Stimulated activated CD4-positive, alpha-beta T cell treated with anti-CD3 and anti-CD28 coated beads, Interleukin-15, amount 100 ng/mL, for 48 hours (primary cell): ENCODE measurements at places on chromosomes 6 and 20.
A peak's percentile ranks its signal among the peaks of the same experiment; 100 is the strongest.

- no peak for DNase-seq
Measured at GRCh38 chr20:58878399-58878798, 25.9 kb downstream of the GNAS start.

DNA sequence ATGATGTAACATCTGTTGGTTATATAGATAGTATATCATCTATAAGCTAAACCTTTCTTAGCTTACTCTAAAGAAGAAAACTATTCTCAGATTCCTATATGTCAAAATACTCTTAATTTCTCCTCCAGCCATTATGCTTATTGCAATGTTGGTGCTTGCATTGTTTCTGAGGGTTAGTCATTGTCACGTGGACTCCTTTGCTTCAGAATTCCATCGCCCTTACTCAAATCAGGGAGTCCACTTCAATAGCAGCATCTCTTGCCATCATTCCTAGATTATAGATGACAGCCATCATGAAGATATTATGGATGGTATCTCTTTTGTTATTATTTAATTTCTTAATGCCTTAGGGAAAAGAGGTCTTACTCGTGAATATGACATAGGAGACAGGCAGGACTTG lies 776.1 kb downstream of the TENT5A start:
- no peak for DNase-seq

GRCh38 chr20:57175397-57176010 lies 90.9 kb downstream of the BMP7 start:
- no peak for DNase-seq

GRCh38 chr6:7566107-7566506 lies 23.9 kb upstream of the SNRNP48 start:
- DNase-seq: no peak

- no peak for DNase-seq
Measured at GRCh38 chr6:31057426-31058003, 47.2 kb downstream of the MUC22 start.

- peak; percentile 76 for DNase-seq
Measured at GRCh38 chr6:30819297-30819917, 64.9 kb upstream of the DDR1 start.

DNA sequence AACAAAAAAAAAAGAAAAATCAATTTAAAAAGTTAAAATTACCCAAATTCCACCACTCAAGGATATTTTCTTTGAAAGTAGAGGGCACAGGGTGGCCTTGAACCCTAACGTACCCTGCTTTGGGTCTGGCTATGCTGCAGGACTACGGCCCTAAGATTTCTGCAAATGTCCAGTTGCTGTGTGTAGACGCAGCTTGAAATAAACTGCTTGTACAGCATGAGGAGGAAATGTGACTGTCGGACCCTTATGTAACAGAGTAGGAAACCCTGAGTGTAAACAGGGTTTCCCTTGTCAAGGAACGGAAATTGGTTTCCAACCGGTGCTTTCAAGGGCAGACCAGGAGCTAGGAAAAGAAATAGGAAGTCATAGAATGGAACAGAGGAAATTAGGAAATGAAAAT lies 60.7 kb upstream of the SHLD1 start:
- no peak for DNase-seq

- peak; percentile 33 for DNase-seq
Measured at GRCh38 chr6:111533087-111533784, 50.2 kb upstream of the REV3L start.

DNA sequence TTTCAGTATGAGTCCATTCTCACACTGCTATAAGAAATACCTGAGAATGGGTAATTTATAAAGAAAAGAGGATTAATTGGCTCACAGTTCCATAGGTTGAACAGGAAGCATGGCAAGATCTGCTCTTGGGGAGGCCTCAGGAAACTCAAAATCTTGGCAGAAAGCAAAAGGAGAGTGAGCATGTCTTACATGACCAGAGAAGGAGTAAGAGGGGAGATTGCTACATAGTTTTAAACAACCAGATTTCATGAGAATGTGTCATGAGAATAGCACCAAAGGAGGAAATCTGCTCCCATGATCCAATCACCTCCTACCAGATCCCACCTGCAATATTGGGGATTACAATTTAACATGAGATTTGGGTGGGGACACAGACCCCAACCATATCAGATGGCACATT lies 672.4 kb downstream of the HTR1B start:
- no peak for DNase-seq

DNA sequence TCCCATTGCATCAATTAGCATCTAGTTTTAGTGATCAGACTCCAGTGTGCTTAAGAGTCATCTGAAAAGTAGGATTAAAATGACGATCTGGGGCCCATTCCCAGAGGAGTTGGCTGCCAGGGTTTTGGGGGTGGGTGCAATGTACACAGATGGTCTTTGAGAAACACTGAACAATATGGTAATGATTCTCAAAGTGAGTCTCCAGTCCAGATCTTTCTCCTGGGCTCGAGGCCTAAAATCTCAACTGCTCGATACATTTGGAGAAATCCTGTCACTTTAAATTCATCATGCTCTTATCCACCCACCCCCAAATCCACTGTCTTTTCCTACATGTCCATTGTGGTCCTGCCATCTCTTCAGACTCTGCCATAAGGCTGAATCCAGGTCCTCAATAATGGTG lies 80.7 kb upstream of the MYLIP start:
- no peak for DNase-seq

- no peak for DNase-seq
Measured at GRCh38 chr6:57216235-57217101, 5.6 kb downstream of the RAB23 start.

DNA sequence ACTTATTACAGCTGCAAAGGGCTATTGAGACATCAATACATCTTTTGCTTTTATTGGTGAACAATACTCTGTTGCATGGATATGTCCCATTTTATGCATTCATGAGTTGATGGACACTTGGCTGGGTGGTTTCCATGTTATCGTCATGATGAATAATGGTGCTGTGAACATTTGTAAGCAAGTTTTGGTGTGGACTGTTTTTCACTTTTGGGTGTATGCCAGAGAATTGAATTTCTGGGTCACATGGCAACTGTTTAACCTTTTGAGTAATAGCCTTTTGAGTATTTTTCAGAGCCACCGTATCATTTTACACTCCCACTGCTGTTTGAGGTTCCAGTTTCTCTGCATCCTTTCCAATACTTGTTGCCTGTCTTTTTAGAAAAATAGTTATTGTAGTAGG lies 107.0 kb downstream of the JARID2 start:
- DNase-seq: no peak

- DNase-seq: no peak
Measured at GRCh38 chr6:81561731-81562130, 190.8 kb downstream of the TENT5A start.

DNA sequence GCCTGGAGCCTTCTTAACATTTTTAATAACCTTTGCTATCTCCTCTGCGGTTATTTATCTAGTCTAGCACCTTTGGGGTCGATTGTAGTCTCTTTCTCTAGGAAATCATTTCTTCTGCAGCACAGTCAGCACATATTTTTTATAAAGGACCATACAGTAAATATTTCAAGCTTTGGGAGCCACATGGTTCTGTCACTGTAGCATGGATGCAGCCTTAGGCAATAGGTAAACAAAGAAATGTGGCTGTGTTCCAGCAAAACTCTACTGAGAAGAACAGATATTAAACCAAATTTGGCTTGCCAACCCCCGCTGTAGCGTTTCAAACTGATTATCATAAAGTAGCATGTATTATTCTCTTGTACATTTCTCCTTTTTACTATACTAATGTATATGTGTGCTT lies 95.7 kb downstream of the SLC23A2 start:
- no peak for DNase-seq

- no peak for DNase-seq
Measured at GRCh38 chr6:157151989-157152388, 171.3 kb downstream of the TMEM242 start.

GRCh38 chr20:44123251-44123650 lies 63.7 kb downstream of the JPH2 start:
- no peak for DNase-seq

DNA sequence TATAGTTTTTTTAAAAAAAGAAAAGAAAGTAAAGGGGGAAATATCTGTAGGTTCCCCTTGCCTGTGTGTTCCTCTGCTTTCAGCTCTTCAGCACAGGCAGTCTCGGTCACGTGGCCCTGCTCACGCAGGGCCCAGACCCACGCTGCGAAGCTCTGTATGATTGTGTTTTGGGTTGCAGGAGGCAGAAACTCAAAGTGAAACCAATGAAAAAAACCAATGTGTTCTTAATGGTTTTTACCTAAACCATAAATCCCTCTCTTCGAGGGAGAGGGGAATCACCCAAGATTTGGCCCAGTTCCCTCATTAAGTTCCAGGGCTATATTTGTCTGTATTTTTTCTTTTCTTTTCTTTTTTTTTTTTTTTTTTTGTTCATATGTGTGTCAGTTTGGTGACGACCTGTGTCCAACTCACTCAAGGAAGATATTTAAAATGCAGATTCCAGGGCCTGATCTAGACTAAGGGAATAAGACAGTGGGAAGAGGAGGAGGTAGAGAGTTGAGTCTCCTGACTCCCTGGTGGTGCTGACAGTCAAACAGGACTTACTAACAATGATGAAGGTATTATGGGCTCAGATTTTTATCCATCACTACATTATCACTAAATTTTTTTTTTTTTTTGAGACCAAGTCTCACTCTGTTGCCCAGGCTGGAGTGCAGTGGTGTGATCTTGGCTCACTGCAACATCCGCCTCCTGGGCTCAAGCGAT lies 33.8 kb upstream of the RREB1 start:
- DNase-seq: peak; percentile 62

DNA sequence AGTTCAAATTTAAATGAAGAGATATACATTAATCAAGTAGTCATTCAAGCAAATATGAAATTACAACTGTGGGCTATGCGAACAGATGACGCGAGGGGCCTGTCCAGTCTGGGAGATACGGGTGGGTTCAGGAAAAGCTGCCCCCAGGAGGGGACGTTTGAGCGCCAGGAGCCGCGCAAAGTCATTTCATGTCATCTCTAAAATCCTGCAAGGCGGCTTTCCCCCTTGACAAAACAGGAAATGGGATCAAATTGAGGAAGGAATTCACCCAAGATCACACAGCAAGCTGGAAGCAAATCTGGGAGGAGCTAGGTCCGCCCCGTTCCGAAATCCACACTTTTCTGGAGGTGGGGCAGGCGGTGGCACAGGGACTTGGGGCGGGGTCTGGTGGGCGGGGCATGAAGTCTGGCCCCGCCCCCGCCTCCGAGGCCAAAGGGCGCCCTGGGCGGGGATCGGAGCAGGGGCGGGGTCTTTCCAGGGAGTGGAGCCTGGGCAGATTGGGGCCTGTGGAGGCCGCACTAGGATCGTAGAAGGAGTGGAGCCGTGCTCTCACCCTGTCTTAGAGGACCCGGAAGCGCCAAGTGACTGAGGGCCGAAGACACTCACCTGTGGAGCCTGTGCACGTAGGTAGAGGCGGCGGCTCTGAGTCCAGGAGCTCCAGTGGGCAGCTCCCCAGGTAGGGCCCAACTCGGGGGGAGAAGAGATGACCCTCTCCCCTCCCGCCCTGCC lies at the start of gene LPIN3:
Gene LPIN3 (plus strand): TSS at position 495 of the 729 bp plus-strand sequence. CDS start 4,983 bp downstream, outside the sequence.
- peak; percentile 70 for DNase-seq

GRCh38 chr6:49915035-49915434 lies 48.7 kb upstream of the CRISP1 start:
- no peak for DNase-seq

- no peak for DNase-seq
Measured at GRCh38 chr6:355373-356208, 36.0 kb upstream of the IRF4 start.

- DNase-seq: no peak
Measured at GRCh38 chr6:22017766-22018165, 279.1 kb downstream of the PRL start.

DNA sequence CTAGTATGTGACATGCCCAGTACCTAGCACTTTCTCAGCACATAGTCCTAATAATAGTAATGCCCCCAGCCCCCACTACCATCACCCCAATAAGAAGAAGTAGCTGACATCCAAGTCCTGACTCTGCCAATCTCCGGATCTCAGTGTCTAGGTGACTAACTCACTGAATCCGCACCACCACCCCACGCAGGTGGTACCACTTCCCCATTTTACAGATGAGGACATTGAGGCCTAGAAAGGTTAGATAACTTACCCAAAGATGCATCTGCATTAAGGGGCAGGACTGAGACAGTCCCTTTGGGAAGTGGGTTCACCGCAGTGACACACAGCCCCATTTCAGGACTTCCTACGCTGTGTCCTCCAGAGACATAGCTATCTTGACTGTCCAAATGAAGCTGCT lies 241.2 kb downstream of the TFAP2C start:
- DNase-seq: no peak

- DNase-seq: no peak
Measured at GRCh38 chr6:34543421-34543820, 12.7 kb downstream of the SPDEF start.

DNA sequence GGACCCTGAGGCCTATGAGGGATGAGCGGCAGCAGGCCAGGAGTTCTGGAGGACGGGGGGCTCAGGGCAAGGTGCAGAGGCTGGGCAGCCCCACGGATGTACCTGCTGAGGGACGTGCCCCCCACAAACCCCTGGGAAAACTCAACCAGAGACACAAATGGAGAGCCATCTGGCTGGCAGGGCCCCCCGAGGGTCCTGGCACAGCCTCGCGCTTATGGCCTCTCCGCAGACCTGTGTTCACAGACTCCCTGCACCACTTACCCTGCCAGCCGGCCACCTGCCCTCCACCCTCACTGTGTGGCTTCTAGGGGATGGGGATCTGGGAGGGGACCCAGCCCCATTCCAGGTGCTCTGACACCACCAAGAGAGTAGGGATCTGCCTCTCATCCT lies 3.4 kb upstream of the ZBTB46 start:
- DNase-seq: no peak

DNA sequence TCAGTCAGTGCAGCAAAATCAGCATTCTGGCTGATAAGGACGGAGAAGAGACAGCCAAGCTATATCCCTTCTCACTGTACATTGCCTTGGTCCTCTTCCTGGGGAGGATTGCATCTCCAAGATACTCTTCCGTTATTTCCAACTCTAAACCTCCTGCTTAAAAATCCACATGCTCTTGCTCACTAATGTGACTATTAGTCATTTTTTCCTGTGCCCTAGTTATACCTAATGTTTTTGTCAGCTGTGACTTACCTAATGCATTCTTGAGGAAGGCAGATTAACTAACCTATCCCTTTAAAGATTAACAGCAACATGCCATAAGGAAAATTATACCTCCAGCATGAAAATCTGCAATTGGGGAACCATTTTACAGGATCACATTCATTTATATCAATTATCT lies 317.6 kb downstream of the BTBD9 start:
- no peak for DNase-seq

DNA sequence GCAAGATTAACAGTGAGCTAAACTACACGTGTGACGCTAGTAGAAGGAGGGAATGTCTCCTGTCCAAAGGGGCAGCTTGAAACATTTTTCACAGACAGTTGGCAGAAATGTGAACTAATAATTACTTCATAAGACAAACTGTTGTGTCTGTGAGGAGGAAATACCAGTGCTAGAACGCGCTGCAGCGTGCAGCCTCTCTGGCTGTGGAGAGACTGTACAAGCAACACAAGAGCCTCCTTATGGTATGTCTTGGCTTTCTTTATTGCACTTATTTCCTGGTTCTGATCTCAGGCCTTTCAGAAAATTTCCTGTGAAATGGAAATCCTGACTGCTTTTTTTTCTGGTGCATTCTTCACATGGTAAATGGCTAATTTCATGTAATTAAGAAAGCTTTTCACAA lies 25.3 kb upstream of the TIAM2 start:
- no peak for DNase-seq
